Endodermal cell (in vitro differentiated cells): ENCODE measurements at places on chromosomes 4 and X. TPM values are rescaled to one million over a fixed set of nuclear protein-coding genes. Genes with fewer than 3 reads are reported as not detected.
A peak's percentile ranks its signal among the peaks of the same experiment; 100 is the strongest.

- no peak for DNase-seq
Observed at GRCh38 chrX:134115270-134115669, 121.7 kb upstream of the CCDC160 start.

GRCh38 chrX:13168269-13168668 is 123.8 kb upstream of the FAM9C start:
- no peak for DNase-seq

DNA sequence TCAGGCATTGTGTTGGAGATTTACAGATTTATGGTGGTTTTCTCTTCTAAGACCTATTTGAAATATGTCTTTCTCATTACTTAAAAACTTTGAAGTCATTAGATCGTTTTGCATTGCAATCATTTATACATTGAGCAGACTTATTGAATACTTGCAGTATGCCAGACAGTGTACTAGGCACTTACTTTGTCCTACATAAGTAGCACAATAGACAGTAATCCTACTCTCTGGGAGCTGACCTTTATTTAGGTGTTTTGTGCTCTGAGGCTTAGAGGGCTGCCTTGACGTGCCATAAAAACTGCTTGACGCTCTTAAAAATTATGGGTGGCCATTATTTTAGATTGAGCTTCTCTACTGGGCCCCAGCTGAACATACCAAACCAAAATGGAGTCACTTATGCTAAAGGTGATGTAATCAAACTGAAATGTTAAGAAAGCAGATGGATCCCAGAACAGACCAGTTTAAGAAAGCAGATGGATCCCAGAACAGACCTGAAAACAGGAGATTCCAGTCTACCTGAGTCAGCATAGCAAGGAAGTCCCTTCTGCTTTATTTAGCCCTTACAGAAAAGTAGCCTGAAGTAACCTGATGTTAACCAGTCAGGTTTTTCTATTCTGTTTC is 42.4 kb downstream of the PTTG2 start:
- no peak for DNase-seq

- DNase-seq: no peak
Observed at GRCh38 chrX:126695375-126695896, 124.1 kb upstream of the PRR32 start.

DNA sequence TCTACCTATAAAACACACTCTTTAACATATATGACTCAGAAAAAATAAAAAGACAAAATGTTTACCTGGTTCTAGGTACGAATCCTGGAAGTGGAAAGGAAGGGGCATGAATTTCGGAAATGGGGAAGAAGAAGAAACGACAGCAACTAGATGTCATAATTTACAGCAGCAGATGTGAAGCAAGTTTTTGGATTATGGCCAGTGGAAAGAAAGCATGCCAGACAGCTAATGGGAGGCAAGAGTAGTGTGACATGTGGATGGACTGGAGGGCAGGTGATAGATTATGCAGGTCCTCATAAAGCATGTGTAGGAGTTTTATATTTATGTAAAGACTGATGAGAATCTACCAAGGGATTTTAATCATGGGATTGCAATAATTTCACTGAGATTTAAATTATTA is 279.0 kb upstream of the TACR3 start:
- DNase-seq: no peak

- peak; percentile 50 for DNase-seq
Observed at GRCh38 chrX:17939724-17940123, 78.6 kb upstream of the RAI2 start.

- DNase-seq: no peak
Observed at GRCh38 chr4:58515226-58515625, 1405.0 kb upstream of the IGFBP7 start.

GRCh38 chr4:143377611-143378099 is 41.0 kb downstream of the GAB1 start:
- no peak for DNase-seq

DNA sequence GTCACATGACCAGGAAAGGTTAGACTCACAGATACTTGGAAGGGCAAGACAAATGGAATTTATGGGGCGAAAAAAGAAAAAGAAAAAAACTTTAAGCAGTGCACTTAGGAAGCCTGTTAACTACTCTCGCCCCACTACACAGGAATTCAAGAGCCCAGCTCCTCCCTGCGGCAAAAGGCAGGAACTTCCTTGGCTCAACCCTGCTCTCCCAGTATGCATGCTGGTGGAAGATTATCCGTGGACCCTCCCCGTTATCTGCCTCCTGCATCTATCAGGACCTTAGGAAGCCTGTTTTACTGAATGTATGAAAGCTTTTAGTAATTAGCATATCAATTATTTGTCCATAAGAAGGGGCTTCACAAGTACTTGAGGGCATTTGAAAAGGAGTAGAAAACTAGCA is 40.1 kb upstream of the RPA4 start:
- DNase-seq: peak; percentile 87

The TCEANC gene
- 2.4 to 3.6 TPM (median 2.9 TPM) in 3 replicates for total RNA-seq

The AMTN gene
- total RNA-seq: not detected in 3 replicates

The SSX2B gene
- total RNA-seq: not detected in 2 replicates

The TSPAN7 gene
- 14.7 to 15.1 TPM (median 14.9 TPM) in 3 replicates for total RNA-seq

The AKAP4 gene
- total RNA-seq: not detected in 3 replicates
